Osteocyte (in vitro differentiated cells): ENCODE measurements at places on chromosomes 16 and 17. TPM values are rescaled to one million over a fixed set of nuclear protein-coding genes. Genes with fewer than 3 reads are reported as not detected.

DNA sequence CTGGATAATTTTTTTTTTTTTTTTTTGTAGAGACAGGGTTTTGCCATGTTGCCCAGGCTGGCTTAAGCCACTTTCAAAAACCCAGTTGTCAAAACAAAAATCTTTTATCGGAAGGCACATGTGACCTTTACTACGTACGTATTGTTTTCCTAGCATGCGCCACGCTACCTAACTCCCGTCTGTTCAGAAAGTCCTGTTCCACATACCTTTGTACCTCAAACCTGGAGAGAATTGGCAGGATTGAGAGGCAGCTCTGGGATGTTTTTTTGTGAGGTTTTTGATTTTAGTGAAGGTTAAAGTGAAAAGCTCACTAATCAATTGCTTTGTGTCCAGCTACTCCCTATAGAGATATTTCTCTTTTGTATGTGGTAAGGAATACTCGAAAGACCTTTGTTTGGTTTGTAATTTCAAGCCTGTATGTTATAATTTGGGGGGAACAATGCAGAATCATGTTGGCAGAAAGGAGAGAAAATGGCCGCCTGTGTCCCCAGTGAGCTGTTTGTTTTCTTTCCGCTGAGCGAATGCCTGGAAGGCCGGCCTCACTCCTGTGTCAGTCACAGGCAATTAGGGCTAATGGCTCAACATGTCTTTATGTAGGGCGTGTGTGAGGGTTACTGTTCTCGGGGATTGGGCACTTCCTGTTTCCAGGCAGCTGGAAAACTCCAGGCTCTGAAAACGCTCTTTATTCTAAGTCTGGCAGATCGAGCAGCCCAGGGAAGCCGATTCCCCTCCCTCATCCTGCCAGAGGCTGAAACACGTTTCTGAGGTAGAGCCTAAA, 60.8 kb upstream of the CLEC18A start:
- peak overlapping the region; percentile 12 for H3K4me3 ChIP-seq
- no peaks in the 10 kb centered on the region for H3K27me3 ChIP-seq
- H3K4me1 ChIP-seq = peaks cover 22% of the 10 kb centered on the region
- H3K36me3 ChIP-seq = peaks cover 31% of the 10 kb centered on the region
- peak overlapping the region; percentile 92 for H3K27ac ChIP-seq
- peak; percentile 89 for DNase-seq

- no peak for DNase-seq
- H3K27ac ChIP-seq = no peak overlapping the region
Measured at GRCh38 chr16:66543541-66543940, 6.4 kb downstream of the TK2 start.

Gene TNFRSF17
- total RNA-seq = not detected in 2 replicates

Gene NOL11
- 30.1 and 32.2 TPM in 2 replicates for total RNA-seq

Gene C17orf50
- total RNA-seq = not detected in 2 replicates

Gene FAM20A
- total RNA-seq = not detected in 2 replicates
